ENCODE measurements at places on chromosomes 4 and X.
A peak's percentile ranks its signal among the peaks of the same experiment; 100 is the strongest.

GRCh38 chrX:71578253-71579135, at the start of gene GCNA:
TSS of gene GCNA (plus strand) at chrX:71578437. CDS start at chrX:71580822, 2,385 bp downstream.
- DNase-seq = no peak

DNA sequence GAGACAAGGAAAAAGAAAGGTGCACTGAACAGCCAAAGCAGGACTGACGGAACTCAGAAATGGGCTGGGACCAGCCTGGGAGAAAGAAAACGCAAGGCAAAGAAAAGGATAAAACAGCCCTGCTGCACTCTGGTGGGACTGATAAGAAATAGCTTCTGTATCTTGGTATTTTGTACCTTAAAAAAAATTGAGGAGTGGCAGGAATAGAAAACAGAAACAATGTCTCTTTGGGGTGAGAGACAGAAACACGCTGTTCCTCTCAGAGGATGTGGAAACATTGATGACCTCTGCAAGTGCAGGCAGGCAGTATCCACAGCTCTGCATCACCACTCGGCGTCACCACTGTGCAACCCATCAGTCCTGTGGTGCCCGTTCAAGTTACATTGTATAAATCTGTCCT, 152.5 kb upstream of the SPRY1 start:
- DNase-seq = no peak

DNA sequence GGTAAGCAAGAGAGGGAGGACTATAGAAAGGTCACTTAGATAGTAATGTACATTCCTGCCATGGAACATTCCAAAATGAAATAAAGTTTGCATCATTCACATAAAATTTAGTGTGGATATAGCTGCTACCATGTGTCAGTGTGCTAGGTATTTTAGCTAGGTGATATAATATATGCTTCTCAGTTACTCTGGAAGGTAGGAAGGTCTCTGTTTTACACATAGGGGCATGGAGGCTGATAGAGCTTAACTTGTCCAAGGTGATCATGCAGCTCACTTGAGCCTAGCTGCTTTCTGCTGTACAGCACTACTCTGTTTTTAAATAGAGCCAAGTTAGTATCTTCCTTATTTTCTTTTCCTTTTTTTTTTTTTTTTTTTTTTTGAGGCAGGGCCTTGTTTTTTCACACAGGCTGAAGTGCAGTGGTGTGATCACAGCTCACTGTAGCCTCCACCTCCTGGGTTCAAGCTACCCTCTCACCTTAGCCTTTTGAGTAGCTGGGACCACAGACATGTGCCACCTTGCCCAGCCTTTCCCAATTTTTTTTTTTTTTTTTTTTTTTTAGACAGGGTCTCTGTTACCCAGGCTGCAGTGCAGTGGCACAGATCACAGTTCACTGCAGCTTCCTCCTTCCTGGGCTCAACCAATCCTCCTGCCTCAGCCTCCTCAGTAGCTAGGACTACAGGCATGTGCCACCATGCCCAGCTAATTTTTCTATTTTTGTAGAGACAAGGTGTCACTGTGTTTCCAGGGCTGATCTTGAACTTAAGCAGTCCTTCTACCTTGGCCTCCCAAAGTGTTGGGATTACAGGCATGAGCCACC, 10.4 kb downstream of the AFF1 start:
- no peak for DNase-seq

DNA sequence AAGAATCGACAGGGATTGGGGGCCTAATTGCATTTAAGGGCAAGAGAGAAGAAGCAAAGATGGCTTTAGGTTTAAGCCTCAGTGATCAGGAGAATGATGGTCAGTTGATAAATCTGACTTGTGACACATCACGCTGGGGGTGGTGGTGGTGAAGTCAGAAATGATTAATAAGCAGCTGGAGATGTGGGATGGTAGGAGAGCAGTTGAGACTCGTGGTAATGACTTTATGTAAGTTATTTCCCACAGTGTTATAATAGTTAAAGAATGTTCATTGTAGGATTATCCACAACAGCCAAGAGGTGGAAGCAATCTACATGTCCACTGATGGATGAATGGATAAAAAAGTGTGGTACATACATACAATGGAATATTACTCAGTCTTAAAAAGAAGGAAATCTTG, 178.9 kb upstream of the GPC4 start:
- DNase-seq = no peak

DNA sequence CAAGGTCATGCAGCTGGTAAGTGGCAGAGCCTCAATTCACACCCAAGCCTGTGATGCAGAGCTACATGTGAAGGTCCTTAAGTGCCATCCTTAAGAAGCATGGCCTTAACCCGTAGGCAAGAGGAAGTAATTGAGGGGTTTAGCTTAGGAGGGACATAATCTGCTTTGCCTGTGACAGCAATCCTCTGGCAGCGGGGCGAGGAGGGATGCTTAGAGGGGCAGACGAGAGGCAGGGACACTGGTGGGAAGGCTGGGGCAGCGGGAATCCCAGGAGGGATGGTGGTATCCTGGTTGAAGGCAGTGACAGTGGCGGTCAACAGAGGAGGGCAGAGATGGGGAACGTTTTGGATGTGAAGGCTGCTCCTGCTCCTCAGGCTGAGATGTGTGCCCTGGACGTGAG, 88.1 kb downstream of the EFNB1 start:
- no peak for DNase-seq

- DNase-seq = no peak
Measured at GRCh38 chr4:38993683-38994082, 38.5 kb downstream of the TMEM156 start.

DNA sequence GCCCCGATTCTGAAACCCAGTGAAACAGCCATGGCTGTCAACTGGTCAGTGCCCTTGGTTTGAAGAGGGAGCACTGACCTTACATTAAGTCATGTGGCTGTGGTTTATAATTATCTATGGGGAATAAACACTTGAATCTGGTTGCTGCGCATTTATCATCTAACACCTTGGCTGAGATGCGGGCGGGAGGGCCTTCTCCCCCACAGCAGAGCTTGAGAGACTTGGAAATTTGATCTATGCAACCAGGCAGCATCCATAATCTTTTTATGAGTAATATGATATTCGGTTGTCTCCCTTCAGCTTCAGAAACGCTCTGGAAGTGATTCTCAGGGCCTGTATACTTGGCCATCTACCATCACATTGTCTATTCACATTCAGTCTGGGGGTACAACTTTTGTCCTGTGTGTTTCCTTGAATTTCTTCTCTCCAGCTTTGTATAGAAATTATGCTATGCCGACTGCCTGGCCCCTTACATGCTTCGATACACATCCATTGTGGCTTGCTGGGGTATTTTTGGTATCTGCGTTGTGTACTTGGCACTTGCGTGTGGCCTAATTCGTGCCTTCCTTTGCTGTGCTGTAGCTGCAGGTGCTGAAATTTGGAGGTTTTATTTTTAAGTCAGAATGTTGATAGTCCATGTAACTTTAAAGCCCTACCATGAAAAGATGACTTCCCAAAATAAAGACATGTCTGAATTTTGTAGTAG, 321.6 kb downstream of the ARHGAP10 start:
- DNase-seq = no peak

DNA sequence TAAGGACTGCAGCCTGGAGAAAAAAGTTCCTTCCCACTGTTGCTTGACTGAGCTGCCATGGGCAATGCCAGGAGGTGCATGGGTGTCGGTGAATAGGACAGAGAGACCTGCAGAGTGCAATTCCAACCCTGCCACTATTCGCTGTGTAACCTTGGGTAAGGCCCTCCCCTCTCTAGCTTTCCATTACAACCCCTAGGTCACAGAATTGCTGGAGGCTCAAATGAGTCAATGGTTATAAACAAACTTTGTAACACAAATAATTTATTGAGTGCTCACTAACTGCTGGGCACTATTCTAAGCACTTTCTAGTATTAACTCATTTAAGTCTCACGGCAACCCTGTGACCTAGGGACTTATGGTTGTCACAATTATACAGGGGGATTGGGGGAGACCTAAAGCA, 37.8 kb downstream of the PJA1 start:
- no peak for DNase-seq

- no peak for DNase-seq
Measured at GRCh38 chr4:180564026-180564425, 1679.2 kb upstream of the TENM3 start.

DNA sequence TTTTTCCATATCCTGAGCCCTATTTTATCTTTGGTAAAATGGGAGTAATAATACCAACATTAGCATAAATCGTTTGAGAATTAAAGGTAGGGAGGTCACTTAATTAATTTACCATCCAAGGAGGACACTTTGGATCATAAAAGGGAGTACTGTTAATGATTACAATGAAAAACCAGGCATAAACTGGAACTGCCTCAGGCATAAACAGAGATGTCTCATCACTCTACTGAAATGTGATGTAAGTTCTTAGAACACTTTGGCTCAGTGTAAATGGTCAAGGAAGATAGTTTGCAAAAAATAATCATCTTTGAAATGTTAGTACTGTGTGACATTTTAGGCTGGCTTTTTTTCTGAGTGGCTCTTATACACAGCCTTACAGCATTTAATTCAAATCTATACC, 268.7 kb downstream of the SLC39A8 start:
- no peak for DNase-seq

- DNase-seq = peak; percentile 26
Measured at GRCh38 chrX:10722851-10723250, 102.5 kb upstream of the MID1 start.

DNA sequence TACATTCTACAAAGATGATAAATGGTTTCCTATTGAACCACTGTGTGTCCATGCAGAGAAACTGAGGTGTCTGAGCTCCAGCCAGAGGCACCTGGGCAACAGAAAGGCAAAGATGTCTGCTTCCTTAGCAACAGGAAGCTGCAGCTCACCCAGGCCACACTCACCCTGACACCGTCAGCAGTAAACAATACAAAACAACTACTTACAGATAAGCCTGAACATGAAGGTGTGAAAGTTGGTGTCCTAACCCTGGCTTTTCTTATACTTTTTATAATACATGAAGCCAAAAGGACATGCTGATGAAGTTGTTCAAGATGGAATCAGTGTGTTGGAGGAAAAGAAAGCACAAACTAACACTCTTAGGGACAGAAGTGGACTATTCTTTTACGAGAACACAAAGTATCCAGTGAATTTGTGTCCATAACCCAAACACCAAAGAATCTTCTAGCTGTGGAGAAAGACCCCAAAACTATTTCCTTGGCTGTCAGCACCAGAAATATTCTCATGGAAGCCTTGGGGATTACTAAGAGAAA, 117.3 kb downstream of the SYNPO2 start:
- no peak for DNase-seq

GRCh38 chrX:129808158-129808828, 28.5 kb downstream of the SASH3 start:
- no peak for DNase-seq

DNA sequence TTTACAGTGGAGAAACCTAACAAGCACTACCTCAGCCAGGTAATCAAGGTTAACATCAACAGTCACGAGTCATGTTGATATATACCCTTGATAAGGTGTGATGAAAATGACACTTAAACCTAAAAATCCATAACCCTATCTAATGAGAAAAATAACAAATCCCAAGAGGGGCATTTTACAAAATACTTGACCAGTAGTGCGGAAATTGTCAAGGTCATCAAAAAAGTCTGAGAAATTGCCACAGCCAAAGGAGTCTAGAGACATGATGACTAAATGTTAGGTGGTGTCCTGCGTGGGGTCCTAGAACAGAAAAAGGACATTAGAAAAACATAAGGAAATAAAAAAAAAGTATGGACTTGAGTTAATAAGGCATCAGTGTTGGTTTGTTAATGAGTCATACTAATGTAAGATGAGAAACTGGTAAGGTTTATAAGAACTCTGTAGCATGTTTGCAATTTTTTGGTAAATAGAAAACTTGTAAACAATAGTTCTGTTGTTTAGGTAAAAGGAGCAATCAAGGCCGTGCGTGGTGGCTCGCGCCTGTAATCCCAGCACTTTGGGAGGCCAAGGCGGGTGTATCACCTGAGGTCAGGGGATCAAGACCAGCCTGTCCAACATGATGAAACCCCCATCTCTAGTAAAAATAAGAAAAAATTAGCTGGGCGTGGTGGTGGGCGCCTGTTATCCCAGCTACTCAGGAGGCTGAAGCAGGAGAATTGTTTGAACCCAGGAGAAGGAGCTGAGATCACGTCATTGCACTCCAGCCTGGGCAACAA, 2.9 kb downstream of the RPL36A start:
- DNase-seq = no peak
